Ascending aorta (tissue), 2 donors: ENCODE measurements at places on chromosomes 16 and 17. TPM values are rescaled to one million over a fixed set of nuclear protein-coding genes. Genes with fewer than 3 reads are reported as not detected.

DNA sequence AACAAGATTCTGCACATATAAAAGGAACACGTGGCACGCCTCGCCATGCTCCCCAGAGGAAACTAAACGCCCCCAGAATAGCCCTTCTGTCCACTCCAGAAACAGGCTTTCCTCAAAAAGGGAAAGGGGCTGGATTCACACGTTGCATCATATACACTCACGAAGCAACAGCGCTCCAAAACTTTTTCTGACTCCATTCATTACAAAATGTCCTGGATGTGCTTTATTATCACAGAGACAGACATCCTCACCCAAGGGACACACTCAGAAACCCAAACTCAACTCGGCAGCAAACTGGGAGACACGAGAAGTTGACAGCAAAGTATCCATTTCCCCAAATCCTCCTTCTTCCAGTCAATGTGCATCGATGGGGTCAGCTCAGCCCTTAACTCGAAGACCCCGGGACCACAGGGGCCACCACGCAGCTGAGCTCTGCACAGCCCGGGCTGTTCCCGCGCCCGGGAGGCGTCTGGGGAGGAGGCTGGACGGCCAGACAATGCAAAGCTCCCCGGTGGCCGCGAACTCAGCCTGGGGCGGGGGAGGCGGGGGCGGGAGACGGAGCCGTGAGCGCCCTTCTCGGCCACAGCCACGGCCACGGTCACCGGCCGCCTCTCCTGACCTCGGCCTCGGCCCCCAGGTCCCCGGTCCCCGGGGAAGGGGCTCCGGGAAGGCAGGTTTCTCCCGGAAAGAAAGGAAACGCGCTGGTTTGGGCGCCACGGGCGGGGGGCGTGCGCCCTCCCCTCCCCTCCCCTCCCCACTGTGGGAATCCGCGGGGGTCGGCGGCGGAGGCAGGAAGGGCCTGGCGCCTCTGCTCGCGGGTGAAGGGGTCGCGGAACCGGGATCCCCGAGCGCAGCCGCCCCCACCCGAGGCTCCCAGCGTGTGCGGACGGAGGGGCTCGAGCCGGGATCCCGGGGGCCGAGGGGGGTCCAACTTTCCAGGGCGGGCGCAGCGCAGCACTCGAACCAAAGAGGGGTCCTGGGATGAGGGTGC, 1.2 kb downstream of the NXN start:
- DNase-seq, result no peak

DNA sequence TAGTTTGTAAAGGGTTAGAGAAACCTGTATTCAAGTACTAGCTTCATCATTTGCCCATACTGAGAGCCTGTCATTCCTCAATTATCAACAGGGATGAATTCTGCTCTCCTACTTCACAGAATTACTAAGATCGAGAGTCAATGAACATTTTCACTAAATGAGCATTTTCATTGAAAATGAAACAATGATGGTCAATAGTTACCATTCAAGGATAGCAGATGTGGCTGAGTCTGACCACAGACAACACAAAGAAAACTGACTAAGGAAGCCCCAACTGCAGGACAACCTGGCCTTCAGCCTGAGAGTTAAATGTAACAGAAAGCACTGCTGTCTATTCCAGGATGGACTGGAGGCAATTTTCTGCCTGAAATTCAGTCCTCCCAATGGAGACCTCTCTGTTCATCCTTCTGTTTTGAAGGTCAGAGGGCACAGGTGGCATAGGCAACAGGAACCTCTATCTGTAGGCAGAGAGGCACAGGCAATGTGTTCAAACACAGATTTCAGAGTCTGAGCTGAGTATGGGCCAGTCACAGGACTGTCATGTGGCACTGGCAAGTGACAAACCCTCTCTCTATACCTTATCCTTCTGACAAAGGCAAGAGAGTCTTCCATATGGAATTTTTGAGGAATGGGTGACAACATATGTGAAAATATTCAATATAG, 19.5 kb downstream of the TRAF4 start:
- DNase-seq, result no peak

Gene TP53TG3B
- not detected for total RNA-seq

DNA sequence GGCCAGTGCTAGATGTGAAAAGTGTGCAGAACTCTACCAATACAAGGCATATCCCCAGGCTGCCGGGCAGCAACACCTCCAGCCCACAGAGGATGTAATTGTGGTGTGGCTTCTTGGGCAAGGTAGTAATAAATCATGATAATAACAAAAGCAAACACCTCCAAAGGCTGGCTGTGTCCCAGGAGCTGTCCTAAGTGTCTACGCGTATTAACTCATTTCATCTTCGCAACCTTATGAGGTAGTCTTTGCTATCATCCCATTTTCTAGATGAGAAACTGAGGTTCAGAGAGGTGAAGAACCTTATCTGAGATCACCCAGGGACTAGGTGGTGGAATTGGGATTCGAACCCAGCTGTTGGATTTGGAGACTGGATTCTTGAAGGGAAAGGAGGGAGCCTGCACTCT, 5.3 kb downstream of the PDK2 start:
- DNase-seq, result no peak

GRCh38 chr16:51553910-51554309, 402.8 kb upstream of the SALL1 start:
- DNase-seq, result no peak

Gene KRTAP4-5
- total RNA-seq, result not detected

Gene C17orf107
- not detected for total RNA-seq

Gene PPL
- 25.7 TPM for total RNA-seq
